Activated CD4-positive, alpha-beta T cell treated with anti-CD3 and anti-CD28 coated beads for 24 hours (primary cell): ENCODE measurements at places on chromosomes 5 and 9.

GRCh38 chr5:150066901-150067396 is 19.4 kb downstream of the CSF1R start:
- no peak for DNase-seq

DNA sequence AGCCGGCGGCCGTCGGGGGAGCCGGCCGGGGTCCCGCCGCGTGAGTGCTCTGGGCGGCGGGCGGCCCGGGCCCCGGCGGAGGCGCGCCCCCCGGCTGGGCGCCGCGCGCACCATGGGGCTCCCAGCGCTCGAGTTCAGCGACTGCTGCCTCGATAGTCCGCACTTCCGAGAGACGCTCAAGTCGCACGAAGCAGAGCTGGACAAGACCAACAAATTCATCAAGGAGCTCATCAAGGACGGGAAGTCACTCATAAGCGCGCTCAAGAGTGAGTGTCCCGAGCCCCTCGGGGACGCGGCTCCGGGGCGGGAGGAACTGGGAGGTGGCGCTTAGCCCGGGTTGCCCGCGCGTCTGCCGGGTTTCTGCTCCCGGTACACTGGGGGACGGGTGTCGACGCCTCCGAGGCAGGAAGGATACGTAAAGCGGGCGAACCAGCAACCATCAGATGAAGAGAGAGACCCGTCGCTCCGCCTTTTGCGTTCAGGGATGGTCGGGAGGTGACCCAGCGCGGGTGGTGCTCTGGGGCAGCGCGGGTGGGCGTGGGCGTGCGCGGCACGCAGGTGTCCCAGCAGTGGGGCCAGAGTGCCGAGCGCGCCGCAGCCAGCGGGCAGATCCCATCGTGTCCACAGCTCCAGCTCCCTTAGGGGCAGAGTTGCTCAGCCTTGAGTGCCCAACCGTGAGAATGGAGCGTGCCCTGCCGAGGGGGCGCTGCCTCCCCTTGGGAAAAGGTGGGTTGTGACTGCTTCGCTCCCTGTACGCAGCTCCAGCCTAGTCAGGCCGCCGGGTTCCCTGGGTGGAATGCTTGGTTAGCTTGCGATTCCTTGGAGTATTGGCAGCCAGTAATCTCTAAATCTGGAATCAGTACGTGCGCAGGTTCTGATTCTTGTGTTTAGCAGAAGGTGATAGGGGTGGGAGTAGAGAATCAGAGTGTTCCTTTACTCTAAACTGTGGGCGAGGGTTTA is 753 bp downstream of the ARHGAP26 start:
- DNase-seq = peak; percentile 41

GRCh38 chr5:6634788-6635430 is 1.7 kb downstream of the SRD5A1 start:
- DNase-seq = no peak

DNA sequence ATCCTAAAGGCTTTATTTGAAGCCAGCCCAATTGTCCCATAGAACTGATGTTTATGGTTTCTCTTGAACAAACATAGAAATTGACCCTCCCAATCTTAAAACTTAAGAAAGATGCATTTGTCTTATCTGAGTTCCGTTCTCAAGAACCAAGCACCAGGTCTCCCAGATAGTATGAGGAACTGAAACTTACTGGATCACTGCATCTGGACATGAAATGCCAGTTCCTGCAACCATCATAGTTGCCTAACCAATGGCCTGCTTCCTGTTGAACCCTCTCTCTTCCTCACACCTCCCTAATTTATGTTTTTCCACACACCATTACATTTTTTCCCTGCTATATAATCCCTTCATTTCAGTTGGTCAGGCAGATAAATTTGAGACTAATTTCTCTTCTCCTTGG is 478.9 kb downstream of the HTR1A start:
- no peak for DNase-seq

DNA sequence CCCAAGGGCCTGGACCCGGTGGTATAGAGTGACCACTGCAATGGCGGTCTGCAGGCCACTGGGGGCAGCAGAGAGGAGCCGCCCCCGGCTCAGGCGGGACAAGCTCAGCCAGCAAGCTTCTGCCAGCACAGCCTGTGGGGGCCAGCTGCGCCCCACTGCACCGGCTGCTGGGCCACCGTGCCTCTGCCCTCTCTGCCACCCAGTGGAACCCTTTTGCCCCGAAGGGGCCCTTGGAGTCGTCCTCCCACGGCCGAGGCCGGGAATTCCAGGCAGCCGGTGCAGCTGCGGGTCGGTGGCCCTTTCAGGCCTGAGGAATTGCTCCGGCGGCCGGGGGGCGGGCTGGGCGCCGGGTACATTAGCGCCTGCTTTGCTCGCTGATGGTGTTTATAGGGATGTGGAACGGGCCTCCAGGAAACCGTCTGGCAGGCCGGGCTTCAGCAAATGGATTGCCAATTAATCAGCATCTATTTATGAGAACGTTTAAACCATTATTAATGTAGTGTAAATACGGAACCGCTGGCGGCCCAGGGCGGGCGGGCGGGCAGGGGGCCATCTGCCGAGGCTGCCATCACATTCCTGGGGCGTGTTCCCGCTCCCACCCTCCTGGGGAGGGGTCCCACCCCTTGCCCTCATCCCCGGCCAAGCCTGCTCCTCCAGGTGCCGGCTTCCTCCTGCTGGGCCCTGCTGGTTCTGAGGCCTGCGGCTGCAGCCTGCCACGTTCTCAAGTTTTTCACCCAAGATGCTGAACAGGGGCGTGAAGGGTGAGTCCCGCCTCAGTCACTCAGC is 127.4 kb downstream of the BARX1 start:
- peak; percentile 28 for DNase-seq

DNA sequence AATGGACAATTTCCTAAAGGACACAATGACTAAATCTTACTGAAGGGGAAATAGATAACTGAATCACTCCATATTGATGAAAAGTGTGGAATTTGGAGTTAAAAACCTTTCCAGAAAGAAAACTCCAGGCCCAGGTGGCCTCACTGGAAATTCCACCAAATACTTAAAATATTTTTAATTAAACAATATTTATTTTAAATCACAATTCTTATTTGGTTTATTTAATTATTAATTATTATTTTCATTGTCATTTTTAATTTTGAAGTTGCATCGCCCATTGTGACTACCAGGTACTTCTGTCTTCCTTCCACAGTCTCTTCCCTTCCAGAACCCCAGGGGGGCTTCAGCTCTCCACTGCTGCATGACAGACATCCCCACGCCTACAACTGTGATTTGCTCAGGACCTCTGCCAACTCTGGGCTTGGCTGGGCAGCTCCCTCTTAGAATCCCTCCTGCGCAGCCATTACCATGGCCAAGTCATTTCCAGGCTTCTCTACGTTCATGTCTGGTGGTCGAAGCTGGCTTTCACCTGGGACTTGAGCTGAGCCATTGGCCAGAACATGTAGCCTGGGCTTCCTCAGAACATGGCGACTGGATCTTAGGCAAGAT is 16.4 kb upstream of the GADD45G start:
- no peak for DNase-seq

DNA sequence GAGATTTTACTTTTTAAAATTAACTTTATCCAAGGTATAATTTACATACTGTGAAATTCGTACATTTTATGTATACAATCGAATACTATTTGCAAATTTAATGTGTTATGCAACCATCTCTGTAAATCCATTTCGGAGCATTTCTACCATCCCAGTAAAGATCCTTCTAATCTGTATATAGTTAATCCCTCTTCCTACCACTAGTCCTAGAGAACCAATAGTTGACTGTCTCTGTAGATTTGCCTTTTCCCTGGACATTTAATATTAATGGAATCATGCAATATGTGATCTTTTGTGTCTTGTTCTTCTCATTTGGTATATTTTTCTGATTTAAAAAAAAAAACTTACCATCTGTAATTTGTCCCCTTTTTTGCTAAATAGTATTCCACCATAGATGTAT is 74.8 kb downstream of the RAB24 start:
- no peak for DNase-seq

GRCh38 chr9:37999588-38000189 is 69.3 kb downstream of the SHB start:
- DNase-seq = no peak
